ENCODE measurements at places on chromosomes 7 and 10. TPM values are rescaled to one million over a fixed set of nuclear protein-coding genes. Genes with fewer than 3 reads are reported as not detected.

ZNF138 gene
- 10.4 TPM for polyA plus RNA-seq

GRCh38 chr7:77757589-77757988 is 40.6 kb downstream of the TMEM60 start:
- no peak overlapping the region for H3K4me3 ChIP-seq
- no peaks in the 10 kb centered on the region for H3K27me3 ChIP-seq
- H3K27ac ChIP-seq, result no peak overlapping the region
- no peak for DNase-seq

GRCh38 chr7:98985406-98985805 is 107.1 kb downstream of the TRRAP start:
- H3K36me3 ChIP-seq, result peaks cover 90% of the 10 kb centered on the region
- H3K27me3 ChIP-seq, result no peaks in the 10 kb centered on the region
- H3K4me3 ChIP-seq, result no peak overlapping the region
- H3K27ac ChIP-seq, result no peak overlapping the region
- no peak for DNase-seq
- H3K4me1 ChIP-seq, result no peaks in the 10 kb centered on the region

DNA sequence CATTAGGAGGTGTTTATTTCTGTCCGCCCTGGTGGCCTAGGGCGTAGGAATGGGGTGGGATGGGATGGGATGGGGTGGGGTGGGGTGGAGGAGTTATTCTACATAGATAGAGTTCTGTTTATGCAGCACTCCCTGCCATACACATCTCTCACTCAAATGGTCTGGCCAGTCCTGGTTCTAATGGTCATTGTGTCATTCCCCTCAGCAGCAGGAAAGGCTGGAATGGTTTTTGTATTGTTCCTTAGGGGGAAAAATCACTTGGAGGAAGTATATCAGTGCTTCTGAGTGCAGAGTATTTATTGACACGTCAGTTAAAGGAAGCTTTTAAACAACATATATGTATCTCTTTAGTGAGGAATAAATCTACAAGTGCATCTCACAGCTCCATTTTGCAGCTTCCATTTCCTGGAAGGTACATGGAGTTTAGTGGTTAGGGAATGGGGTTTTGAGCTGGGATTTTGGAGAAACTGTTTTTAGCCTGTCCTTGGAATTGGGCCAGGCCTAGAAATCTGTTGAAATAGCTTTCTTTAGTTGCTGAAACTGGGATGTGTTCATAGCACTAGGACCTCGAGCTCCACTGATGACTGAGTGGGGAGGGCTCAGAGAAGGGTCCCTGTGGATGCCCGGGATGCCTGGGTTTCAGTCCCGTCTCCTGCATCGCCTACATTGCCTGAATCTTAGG is 8.3 kb downstream of the TSPAN14 start:
- no peak overlapping the region for H3K4me3 ChIP-seq
- no peaks in the 10 kb centered on the region for H3K27me3 ChIP-seq

DNA sequence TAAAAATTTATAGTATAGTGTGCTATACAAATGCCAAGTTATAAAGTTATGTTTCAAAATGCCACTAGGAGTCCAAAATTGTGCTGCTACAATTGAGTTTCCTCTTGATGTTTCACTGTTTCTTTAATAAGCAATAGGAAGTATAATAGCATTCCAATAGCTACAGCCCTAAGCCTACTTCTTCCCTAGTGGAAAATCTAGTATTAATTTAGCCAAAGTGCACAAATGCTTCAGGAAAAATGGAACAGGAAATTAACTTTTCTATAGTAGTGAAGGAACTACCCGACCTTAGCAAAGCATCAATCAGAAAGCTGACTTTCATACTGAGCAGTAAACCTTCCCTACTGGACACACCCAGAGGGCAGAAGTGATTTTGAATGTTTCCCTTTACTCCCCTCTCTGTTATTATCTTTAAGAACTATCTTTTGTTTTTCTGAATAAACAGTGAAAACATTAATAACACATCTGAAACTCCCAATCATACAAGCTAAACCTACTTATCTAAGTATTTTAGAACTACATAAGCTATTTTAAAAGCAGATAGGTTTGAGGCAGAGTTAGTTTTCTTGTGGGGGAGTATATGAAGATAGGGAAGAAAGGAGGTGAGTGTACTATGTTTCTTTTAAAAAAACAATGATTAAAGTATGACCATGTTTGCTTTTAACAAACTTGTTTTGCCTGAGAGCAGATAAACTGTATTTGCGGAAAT is 13.7 kb downstream of the CPED1 start:
- H3K27ac ChIP-seq, result no peak overlapping the region
- H3K27me3 ChIP-seq, result peaks cover 2% of the 10 kb centered on the region
- H3K36me3 ChIP-seq, result no peaks in the 10 kb centered on the region
- no peaks in the 10 kb centered on the region for H3K4me1 ChIP-seq
